Psoas muscle (tissue), 8 donors: ENCODE measurements at places on chromosomes 3 and 15. TPM values are rescaled to one million over a fixed set of nuclear protein-coding genes. Genes with fewer than 3 reads are reported as not detected.
A peak's percentile ranks its signal among the peaks of the same experiment; 100 is the strongest.

GRCh38 chr15:78315686-78316282 is 16.4 kb upstream of the SKIC8 start:
- DNase-seq = peak; percentile 13

Gene LCTL
- total RNA-seq = not detected

- DNase-seq = peak; percentile 75
Measured at GRCh38 chr3:8658306-8659212, 14.0 kb upstream of the SSUH2 start.

DNA sequence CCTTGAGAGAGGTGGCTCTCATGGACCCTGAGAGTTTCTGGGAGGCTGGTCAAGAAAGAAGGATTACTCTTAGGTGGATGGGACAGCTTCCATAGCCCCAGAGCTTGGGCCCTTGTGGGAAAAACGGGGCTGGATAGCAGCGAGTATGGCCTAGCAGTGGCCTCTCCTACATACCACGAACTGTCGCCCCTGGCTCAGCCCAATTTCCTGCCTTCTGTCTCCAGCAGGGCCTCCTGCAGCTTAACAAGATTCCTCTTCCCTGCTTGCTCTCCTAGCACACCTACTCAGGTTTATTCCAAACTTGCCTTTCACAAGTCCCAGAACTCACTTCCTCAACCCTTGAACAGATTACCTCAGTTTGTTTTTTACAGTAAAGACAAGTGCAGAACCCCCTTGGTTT is 139.7 kb upstream of the TPM1 start:
- DNase-seq = no peak

DNA sequence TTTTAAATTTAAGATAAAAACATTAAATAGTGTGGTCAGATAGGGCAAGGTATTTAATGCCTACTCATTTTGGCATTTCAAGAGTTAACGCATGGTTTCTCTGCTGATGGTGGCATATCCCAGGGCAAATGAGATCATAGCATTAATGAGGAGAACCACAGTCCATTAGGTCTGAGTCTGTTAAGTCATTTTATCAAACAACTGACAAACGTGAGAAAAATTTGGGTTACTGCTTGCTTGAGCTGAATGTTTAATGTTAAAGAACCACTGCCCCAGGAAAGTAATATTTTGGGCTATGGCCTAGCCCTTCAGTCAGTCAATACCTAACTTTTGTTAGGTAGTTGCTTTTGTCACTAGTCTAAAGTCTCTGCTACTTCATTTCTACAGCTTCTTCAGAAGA is 37.9 kb upstream of the SLC2A2 start:
- DNase-seq = no peak

Gene TM4SF18
- 1.8 TPM for total RNA-seq

GRCh38 chr15:91853948-91854638 is 585 bp downstream of the SLCO3A1 start:
- peak; percentile 68 for DNase-seq
